ENCODE measurements at places on chromosomes 1 and 21. TPM values are rescaled to one million over a fixed set of nuclear protein-coding genes. Genes with fewer than 3 reads are reported as not detected.
A peak's percentile ranks its signal among the peaks of the same experiment; 100 is the strongest.

HSD3B2 gene
- total RNA-seq, result not detected

- DNase-seq, result no peak
These were observed 78.0 kb upstream of the IPO9 start for GRCh38 chr1:201750934-201751333.

GOLPH3L gene
- total RNA-seq, result 23.9 TPM

DNA sequence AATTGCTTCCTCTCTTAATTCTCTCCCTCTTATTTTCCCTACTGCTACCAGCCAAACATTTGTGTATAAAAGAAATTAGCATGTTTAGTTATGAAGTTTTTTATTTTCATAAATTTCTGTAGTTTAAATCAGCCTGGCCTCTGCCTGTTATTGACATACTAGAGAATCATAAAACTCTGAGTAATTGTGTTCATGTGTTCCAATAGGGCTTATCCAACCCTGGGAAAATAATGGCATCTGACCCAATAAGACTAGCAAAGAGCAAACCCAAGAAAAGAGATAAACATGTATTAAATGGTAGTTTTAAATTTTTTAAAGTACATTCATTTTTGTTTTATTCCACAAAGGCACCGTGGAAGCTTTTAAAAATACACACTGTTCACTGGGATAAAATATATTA, 404.3 kb downstream of the HLX start:
- DNase-seq, result no peak

MRAP gene
- not detected for total RNA-seq

OR2L3 gene
- not detected for total RNA-seq

DNA sequence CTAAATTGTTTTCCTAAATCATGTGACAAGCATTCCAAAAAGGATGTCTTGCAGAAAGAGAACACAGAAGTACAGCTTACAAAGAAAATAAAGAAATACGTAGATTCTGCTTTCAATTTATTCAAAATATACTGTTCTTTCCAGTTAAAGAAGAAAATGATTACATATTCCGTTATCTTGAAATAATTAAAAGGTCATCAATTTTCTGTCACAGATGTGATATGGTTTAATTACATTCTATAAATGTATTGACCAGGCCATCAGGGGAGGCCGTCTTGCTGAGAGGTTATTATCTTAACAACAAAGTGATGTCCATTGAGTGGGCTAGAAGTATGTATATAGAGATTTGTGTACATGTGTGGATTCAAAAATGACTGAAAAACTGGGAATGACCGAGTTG, 432.9 kb downstream of the SETD4 start:
- DNase-seq, result peak; percentile 31

TMEM200B gene
- 44.8 TPM for total RNA-seq

DNA sequence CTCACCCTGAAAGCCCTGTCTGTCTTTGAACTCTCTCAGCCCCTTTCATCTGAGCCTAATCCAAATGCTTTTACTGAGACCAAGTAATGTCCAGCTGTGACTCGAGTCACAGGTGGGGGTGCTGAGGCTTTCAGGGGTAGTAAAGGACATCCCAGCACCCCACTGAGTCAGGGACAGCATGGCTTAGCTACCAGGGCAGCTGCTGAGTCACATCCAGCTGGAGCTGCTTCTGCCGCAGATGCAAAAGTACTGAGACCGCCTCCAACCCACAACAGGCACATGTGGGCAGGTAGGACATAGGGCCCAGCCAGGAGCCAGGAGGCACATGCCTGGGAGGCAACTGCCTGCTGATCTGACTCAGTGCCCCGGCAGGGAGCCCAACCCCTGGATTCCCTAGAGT, 6.7 kb upstream of the VSIG8 start:
- DNase-seq, result no peak

DNA sequence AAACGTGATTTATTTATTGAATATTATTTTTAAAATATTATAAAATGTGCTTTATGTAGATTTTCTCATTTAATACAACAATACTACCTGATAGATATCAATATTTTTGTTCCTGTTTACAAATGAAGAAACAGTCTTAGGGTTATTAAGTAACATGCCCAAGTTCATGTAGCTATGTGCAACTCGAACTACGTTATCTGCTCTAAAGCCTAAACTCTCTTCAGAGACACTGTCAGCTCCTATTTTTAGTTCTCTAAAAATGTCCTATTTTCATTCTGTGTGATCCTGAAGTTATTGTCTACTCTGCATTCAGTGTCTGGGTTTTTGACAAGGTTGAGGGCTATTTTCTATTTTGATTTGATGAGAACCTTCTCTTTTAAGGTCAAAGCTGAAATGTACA, 550.1 kb upstream of the B3GALT2 start:
- DNase-seq, result no peak

GRCh38 chr1:150162862-150163706, 13.4 kb downstream of the PLEKHO1 start:
- DNase-seq, result peak; percentile 98

- no peak for DNase-seq
These were observed 40.7 kb downstream of the ARHGEF10L start for GRCh38 chr1:17579951-17580939.

DNA sequence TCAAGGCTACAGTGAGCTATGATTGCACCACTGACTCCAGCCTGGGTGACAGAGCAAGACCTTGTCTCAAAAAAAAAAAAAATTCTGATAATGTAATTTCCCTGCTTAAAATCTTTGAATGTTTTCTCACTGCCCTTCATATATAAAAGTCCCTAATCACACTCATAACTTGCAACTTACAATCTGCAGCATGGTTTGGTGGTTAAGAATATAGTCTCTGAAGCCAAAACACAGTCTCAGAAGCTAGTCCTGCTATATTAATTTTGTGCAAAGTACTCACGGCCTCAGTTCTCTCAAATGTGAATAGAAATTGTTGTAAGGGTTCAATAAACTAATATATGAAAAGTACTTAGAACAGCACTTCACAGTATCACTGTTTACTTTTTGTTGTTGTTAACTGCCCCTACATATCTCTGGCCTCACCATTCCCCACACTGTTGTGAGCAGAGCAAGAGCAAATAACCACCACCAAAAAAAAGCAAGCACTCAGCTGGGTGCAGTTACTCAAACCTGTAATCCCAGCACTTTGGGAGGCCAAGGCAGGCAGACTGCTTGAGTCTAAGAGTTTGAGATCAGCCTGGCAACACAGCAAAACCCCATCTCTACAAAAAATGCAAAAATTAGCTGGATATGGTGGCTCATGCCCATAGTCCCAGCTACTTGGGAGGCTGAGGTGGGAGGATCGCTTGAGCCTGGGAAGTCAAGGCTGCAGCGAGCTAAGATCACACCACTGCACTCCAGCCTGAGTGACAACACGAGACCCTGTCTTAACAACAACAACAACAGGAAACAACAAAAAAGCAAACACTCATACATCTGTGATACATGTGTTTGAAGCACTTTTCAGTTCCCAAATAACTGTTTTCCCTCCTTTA, 22.4 kb downstream of the ASH1L start:
- no peak for DNase-seq

GRCh38 chr1:47558601-47559593, 121.1 kb downstream of the FOXD2 start:
- DNase-seq, result no peak

- DNase-seq, result peak; percentile 0
These were observed 29.3 kb downstream of the NIBAN1 start for GRCh38 chr1:184945029-184945428.

GRCh38 chr1:95041491-95042165, 31.1 kb downstream of the ALG14 start:
- no peak for DNase-seq

RC3H1 gene
- 36.0 TPM for total RNA-seq
